ENCODE measurements at places on chromosomes 7 and 10.

DNA sequence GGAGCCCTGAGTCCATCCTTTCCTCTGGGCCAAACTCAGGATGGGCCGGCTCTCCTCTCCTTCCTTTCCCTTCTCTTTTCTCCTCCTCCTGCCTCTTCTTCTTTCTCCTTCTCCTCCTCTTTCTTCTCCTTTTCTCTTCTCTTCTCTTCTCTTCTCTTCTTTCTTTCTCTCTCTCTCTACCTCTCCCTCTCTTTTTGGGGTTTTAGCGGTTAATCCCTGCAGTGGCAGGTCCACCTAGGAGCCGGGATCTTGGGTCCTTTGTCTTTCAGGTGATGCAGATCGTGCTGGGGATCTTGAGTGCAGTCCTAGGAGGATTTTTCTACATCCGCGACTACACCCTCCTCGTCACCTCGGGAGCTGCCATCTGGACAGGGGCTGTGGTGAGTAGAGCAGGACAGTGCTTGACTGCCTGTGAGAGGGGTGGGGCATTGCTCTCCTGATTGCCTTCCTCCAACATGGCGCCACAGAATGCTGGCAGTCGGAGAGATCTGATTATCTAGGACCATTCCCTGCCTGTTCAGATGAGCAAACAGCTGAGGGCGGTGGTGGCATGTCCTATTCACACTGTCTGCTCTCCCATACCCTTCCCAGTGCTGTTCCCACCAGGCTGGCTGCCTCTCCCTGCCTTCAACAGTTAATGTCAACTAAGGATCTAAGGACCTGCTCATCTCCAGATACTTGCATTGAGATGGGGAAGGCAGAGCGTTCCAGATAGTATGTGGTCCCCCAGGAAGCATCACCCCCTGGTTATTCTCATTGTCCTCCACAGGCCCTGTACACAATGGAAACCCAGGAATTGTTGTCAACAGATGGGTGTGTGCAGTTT is 1.6 kb downstream of the TMEM176A start:
- no peak for DNase-seq

GRCh38 chr10:73773152-73773879 is 8.5 kb upstream of the CHCHD1 start:
- no peak for DNase-seq

- no peak for DNase-seq
Observed at GRCh38 chr7:50426280-50427045, 23.7 kb downstream of the FIGNL1 start.

DNA sequence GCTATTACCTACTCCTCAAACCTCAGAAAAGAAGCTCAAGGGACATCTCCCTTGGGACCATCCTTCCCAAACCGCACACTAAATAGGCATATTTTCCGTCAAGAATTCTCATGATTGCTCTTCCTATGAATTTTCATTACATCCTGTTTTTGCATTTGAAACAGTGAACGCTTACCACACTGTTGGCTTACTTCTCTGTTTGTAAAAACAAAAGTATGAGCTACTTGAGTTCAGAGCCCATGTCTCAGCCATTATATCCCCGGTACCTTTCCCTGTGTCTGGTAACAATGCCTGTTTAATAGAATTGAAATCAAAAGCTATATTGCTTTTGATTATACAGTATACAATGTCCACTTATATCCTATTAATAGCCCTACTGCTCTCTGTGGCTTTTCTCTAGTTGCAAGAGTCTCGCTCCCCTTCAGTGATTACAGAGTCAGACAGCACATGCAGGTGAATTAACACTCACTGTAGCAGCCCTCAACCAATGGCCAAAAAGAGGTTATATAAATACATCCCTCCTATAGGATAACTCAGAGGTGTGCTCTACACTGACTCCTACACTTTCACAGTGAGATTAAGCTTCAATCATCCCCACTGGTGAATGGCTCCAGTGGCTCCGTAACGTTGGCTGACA is 264.4 kb downstream of the SORCS1 start:
- DNase-seq: no peak

- no peak for DNase-seq
Observed at GRCh38 chr7:95473276-95473985, 12.3 kb upstream of the ASB4 start.

GRCh38 chr10:129628823-129629222 is 161.8 kb downstream of the MGMT start:
- no peak for DNase-seq

DNA sequence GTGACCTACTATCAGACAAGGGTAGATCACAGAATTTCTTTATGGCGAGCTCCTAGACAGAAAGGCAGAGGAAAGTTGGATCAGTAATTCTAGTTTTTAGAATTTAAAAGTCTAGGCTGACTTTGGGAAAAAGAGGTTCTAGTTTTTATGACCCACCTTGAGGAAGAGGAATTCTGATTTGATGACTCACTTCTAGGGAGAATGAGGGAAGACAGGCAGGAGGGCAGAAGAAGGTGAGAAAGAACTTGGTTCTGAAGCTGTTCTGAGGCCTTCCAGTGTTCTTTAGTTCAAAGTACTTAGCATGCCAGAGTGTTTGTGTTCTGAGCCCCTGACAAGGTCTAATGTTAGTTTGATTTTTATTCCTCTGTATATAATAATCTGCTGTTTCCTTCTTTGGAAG is 97.2 kb downstream of the PODXL start:
- no peak for DNase-seq

DNA sequence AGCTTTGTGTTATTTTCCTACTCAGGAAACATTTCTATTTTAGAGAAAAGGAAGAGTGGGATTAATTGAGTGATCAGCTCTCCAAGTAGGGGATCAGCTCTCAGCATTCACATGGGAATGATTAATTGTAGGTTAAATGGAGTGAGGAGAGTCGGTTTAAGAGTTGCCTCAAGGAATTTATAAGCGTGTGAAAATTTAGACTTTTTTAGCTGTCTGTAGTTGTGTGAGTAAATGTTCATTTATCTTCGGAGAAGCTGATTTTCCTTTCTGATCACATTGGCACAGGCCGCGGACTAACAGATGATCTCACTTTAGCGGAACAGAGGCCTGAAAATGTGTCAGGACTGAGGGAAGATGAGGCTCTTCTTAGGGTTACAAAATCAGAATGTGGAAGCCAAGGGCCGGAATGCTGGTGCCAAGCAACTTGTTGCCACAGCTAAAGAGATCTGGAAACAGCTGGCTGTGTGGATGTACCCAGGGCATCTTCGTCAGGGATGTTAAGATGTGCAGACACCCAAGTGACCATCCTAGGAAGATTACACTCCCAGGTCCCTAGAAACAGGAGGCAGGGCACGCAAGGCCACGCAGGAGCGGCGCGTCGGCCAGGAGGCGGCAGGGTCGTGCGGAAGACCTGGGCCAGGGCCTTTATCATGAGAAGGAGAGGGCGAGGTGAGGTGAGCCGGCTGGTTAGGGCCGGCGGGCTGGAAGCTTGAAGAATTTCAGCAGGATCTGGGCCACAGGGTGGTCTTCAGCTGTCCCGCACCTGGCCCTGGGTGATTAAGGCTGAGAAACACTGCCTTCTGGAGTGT is 35.1 kb upstream of the TTYH3 start:
- DNase-seq: no peak

DNA sequence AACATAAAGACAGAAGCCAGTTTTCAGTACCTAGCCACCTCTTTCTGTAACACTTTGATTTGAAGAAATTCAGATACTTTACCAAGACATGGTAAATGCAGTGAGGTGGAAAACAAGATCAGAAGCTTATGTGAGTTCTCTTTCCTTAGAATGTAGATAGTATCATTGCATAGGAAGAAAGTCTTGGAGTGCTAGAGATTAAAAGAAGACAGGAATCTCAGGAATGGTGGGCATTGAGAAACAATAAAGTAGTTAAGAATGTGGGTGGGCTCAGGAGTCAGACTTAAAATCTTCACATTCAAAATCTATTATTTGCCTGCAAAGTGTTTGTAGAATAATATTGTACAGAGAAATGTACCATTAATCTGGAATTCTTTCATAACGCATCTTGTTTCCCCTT is 58.9 kb downstream of the POLL start:
- no peak for DNase-seq

DNA sequence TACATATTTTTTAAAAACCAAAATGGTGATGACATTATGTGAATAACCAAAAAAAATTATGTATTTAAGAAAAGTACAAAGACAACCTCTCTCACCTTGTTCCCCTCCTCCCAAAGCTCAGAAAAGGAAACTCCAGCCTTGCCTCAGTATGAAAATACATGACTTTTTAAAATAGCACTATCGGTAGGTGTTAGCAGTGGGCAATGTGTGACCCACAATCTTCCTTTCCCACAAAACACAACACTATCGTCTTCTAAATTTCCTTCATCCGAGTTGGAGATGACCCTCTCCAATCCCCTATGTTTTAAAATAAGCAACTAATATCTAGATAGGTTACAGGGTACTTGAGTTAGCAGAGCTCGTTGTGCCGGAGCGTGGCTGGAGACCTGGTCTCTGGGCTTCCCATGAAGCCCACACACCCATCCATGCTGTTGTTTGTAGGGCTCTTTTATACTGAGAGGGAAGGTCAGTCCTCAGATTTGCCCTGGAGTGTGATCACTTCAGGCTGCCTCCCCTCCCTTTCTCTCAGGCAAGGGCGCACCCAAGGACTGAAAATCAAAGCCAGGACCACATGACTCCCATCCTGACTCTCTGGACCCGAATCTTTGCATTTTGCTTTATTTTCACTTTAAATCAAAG is 107.6 kb downstream of the JAZF1 start:
- no peak for DNase-seq

DNA sequence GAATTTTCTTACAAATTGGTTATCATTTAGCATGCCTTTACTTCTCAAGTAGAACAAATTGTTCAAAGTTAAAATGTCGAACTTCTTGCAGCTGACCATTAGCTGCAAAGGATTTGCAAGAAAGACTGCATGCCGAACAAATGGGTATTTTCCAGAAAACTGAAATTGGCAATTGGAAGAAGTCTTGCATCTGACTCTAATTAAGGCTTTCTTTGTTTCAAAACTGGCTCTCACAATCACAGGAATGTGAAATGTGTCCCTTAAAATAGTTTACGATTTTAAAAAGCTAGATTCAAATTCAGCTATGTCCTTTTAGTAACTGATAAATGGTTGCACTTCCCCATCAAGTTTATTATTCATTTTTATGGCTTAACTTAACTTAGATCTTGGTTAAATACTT is 207.9 kb downstream of the ARL4A start:
- peak; percentile 8 for DNase-seq

DNA sequence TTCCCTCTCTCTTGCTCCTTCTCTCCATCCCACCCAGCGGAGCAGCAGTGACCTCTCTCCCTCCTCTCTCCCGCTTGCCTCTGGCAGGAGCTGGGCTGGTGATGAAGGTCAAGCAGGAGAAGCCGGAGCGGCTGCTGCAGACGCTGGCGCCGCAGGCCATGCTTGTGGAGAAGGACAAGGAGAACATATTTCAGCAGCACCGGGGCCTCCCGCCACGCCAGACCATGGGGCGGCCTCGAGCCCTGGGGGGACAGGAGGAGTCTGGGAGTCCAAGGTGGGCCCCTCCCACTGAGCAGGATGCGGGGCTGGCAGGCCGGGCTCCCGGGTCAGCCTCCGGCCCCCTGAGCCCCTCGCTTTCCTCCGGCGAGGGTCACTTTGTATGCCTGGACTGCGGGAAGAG is 17.3 kb downstream of the ZNF775 start:
- no peak for DNase-seq

DNA sequence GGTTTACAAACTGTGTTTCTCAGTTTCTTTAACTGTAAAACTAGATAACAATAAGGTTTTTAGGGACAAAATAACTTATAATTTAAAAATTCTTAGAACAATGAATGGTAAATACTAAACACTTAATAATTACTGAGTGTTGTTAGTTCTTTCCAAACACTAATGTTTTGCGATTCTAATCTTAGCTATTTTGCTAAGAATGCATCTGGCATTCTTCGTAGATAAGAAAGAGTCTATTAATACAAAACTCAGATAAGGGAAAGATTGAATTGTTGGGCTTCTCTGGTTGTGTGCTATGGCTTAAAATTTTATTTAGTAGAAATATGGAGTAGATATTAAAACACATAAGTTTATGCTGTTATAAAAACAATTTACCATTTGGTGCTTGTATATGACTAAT is 45.4 kb downstream of the TMEM229A start:
- no peak for DNase-seq

DNA sequence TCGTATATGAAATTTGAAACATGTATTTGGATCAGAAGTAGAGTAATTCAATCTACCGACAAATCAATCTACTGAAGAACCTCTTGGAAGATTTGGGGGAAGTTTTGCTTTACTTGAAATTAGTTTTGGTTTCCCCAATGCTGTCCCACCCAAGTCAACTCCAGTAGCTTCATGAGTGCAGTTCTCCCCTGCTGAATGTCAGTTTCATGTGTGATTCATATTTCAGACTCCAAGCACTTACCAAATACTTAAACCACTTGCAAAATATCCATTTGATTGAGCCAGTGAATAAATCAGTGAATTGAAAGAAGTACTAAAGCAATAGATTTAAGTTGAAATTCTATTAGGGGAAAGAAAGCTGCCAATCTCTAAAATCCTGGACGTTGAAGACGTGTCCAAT is 9.3 kb downstream of the CALML5 start:
- no peak for DNase-seq

DNA sequence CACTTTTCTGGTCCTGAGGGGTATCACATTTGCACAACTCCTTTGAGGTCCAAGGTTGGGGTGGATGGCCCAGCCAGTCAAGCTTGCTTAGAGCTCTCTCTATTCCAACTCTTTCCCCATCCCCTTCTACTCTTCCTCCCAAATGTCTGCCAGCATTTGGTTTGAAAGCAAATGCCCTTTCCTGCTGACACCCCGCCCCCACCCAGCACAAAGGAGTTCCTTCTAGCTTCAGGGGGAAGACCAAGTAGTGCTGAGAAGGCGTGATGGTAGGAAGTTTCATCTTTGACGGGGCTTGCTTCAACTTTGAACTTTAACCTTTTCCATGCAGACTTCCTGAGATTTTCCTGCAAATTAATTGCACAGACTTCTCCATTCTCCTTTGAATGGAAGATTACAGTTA is 137.5 kb upstream of the TCF7L2 start:
- DNase-seq: no peak

DNA sequence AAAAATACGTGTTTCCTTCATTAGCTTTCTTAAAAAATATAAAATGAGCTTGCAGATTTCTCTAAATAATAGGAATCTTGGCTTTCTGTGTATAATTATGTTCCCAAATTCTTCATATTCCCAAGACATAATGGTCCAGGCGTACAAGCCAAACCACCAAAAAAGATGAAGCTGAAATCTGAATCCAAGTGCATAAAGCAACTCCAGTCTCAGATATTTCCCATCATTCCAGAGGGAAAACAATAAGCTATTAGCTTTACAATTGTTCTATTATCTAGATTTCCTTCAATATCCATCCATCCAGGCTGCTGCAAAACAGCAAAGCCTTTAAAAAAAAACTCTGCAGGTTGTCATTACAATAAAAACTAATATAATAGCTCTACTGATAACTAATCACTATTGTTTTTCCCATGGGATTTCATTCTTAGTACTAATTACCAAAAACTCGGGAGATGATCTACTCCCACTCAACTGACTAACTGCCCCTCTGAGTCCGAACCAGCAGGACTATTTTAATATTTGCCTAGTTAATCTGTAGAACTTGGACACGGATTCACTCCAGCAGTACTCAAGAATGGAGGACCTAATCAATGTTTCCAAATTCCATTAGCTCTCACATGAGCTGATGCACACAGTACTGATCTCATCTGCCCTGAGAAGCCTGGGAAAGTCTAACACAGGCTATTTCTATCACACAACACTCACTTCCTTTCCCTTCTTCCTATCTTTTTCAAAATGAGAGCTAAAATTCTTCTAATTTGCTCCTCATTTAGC is 108.9 kb upstream of the ASAH2 start:
- no peak for DNase-seq

- DNase-seq: no peak
Observed at GRCh38 chr10:10314626-10315025, 703.0 kb upstream of the CELF2 start.

- DNase-seq: peak; percentile 61
Observed at GRCh38 chr10:122207596-122207995, 63.5 kb upstream of the BTBD16 start.

GRCh38 chr10:110783509-110784107 is 88.1 kb upstream of the PDCD4 start:
- DNase-seq: no peak

Data from right renal pelvis (tissue), 4 donors.